ENCODE measurements at places on chromosomes 4 and X.

GRCh38 chr4:164935363-164935762 lies 42.1 kb downstream of the TRIM61 start:
- peak; percentile 36 for DNase-seq

GRCh38 chrX:108091878-108092291 lies 307 bp downstream of the ATG4A start:
- DNase-seq = peak; percentile 8

DNA sequence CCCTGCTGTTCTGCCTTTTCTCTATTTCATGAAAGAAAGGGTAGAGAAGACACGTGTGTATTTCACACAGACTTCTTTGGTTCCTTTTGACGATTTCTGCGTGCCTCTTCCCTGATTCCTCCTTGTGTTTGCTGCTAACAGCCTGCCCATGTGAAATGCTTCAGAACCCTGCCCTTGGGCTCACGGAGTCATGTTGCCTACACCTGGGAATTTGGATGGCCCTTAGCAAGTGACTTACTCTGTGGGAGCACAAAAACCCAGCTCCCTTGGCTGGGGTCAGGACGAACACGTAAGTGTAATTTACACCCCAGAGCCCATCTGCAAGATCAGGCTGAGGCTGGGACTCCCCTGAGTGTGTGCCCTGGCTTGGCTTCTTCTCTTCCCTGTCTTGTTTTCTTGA lies 220.3 kb upstream of the BCOR start:
- no peak for DNase-seq

DNA sequence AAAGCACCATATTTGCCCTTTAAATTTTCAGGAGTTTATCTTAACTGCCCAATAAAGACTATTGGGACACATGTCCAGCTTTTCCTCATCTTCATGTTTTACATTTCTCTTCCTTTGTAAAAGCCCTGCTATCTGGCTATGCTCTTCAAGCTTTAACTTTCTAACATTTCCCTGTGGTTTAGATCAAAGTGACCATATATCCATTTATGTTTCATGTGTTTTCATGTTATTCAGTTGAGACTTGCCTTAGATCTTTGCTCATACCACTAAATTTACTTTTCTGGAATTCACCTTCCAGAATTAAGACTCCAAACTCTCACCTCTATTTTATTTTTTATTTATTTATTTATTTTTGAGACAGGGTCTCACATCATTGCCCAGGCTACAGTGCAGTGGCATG lies 78.5 kb downstream of the EFHC2 start:
- DNase-seq = no peak

DNA sequence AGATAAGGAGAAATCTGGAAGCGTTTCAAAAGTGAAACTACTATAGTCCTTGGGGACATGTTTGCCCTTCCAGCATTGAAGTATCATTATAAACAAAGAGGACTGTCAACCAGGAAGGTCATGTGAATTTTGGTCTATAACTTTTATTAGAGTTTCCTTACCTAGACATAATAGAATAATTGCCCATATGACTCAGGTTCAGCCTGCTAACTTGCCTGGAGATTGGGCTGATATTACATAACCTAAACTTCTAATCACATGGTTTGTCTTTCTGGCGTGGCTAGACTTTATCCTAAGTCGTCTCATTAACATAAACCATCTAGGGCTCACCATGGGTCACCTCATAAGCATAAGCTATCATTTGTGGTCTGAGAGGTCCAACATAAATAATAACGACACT lies 775.9 kb downstream of the CENPC start:
- DNase-seq = peak; percentile 58

DNA sequence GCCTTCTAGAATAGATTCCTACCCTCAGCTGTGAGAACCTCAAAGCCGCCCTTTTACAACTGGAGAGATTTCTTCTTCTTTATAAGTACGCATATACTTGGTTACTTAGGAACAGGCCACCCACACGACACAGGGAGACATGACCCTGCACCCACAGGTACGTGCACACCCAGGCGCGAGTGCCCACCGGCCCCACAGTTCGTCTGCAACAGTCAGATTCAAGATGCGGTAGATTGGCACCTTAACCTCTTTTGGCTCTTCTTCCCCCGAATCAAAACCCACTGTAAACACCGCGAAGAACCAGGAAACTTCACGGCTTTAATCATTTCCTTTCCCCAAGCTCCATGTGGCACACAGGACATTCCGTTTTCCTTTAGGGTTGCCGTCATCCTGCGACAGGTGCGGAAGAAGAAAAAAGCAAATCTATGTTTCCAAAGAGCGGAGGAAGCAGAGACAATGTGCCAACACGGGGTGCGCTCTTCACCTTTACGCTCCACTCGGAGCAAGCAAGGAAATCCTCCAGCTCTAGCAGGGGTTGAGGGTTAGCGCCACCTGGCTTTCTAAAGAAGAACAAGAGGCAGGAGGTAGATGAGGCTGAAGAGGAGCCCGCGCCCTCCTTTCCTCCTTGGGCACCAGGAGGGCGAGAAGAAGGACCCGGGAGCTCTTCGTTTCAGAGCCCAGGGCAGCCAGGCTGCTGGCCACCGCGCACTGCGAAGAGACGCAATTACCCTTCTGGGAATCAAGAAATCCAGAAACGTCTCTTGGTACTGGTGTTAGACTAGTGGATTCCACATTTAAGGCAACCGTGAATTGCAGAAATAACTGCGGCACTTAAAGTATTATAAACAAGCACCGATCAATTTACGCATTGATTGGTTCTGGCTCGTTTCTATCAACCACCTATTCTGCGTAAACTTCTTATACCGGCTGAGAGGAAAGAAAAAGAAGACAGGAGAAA lies 35.7 kb downstream of the HAND2 start:
- peak; percentile 22 for DNase-seq

- peak; percentile 36 for DNase-seq
These were observed 45.0 kb downstream of the PIR start for GRCh38 chrX:15448010-15448639.

- no peak for DNase-seq
These were observed 59.7 kb downstream of the SMAD1 start for GRCh38 chr4:145541346-145541745.

DNA sequence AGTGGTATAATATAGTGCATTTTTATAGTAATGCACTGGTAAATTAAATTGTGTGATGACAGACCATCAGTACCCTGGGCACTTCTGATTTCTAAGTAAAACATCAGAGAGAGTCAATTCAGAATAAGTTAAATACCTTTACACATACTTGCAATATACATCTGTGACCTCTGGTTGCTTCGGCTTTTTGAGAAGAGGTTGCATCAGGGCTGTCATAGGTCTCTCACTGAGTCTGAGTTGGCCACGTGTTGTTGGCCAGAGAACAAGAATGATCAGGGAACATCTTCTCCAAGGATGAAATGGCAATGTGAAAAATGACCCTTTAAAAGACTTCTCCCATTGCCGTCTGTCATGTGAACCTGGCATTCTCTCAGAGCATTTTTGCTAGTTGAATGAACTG lies 36.9 kb upstream of the PUDP start:
- no peak for DNase-seq

DNA sequence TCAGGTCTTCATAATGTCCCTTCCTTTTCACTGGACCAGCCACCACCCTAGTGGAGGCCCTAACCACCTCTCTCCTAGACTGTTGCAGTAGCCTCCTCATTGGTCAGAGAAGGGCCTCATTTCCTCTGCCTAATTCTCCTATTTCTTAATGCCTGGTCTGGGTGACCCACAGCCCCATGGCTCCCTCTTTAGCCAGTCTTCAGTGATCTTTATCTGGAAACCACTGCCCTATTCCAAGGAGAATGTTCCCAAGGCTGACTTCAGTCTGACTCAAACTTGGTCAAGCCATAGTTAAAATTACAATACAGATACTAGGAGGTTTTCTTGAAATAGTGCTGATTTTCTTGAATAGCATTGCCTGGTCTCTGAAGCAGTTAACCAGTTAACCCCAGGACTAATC lies 53.6 kb upstream of the PRPS1 start:
- peak; percentile 15 for DNase-seq

DNA sequence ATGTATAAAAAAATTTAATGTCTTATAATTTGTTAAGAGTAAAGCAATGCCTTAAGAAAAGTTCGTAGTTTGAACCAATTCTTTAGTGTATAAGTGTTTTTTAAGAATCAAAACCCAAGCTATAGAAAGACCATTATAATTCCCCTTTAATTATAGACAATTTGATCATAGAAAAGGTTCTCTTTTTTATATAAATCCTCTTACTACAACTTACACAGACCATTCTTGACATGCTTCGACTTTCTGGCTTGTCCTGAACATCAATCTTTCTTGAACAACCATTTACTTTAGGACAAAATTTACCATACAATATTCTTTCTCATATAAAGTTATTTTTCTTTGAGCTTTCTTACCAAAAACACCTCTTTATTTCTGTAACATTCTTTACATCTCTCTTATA lies 330.5 kb upstream of the SPANXN1 start:
- DNase-seq = no peak

GRCh38 chrX:120302434-120302833 lies 8.8 kb downstream of the TMEM255A start:
- peak; percentile 72 for DNase-seq

DNA sequence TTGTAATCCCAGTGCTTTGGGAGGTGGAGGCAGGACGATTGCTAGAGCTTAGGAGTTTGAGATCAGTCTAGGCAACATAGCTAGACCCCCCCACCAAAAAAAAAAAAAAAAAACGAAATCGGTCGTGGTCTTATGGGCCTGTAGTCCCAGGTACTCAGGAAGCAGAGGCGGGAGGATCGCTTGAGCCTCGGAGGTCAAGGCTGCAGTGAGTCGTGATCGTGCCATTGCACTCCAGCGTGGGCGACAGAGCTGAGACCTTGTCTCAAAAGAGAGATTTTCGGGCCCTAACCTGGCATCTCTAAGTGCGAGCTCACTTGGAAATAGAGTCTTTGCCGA lies 7.0 kb upstream of the LETM1 start:
- DNase-seq = no peak

- DNase-seq = no peak
These were observed 217.7 kb upstream of the PSAPL1 start for GRCh38 chr4:7652451-7652881.

DNA sequence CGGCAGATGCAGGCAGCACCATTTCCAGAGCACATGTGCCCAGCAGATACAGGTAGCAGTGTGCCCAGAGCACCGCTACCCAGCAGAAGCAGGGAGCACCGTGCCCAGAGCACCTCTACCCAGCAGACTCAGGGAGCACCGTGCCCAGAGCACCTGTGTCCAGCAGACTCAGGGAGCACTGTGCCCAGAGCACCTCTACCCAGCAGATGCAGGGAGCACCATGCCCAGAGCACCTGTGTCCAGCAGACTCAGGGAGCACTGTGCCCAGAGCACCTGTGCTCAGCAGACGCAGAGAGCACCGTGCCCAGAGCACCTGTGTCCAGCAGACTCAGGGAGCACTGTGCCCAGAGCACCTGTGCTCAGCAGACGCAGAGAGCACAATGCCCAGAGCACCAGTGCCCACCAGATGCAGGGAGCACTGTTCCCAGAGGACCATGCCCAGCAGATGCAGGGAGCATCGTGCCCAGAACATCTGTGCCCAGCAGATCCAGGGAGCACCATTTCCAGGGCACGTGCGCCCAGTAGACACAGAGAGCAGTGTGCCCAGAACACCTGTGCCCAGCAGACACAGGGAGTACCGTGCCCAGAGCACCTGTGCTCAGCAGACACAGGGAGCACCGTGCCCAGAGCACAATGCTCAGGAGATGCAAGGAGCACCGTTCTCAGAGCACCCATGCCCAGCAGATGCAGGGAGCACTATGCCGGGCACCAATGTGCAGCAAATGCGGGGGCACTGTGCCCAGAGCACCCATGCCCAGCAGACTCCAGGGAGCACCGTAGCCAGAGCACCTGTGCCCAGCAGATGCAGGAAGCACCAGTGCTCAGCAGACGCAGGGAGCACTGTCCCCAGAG lies 236.4 kb downstream of the DHRSX start:
- DNase-seq = no peak

GRCh38 chr4:185830263-185830994 lies 18.4 kb upstream of the SORBS2 start:
- no peak for DNase-seq

DNA sequence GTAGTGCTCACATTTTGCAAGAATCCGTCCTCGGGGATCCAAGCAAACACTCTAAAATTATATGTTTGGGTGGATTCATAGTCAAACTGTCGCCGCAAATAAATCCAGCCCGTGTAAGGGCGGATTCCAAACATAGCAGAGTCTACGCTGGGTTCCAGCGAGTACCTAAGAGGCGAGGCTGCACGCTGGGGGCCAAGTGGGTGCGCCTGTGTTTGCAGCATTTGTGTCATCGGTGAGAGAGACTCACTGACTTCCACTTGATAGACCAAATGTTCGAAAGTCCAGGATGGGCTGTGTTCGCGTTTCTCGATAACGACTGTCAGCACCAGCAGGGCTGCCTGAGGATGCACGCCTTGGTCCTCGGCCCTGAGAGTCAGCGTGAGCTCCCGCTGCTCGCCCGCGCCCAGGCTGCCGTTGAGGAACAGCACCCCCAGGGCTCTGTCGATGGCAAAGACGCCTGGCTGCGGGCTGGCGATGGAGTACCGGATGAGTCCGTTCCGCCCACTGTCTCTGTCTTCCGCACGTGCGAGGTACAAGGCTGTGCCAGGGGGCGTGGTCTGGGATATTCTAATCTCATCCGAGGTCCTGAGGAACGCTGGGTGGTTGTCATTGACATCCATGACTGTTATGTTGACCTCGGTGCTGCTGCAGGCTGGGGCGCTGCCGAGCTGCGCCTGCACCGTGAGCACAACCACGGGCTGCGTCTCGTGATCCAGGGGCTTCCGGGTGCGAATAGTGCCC lies 158.7 kb downstream of the DCHS2 start:
- DNase-seq = no peak

GRCh38 chr4:165874791-165875371 lies 1.8 kb downstream of the TLL1 start:
- DNase-seq = no peak

DNA sequence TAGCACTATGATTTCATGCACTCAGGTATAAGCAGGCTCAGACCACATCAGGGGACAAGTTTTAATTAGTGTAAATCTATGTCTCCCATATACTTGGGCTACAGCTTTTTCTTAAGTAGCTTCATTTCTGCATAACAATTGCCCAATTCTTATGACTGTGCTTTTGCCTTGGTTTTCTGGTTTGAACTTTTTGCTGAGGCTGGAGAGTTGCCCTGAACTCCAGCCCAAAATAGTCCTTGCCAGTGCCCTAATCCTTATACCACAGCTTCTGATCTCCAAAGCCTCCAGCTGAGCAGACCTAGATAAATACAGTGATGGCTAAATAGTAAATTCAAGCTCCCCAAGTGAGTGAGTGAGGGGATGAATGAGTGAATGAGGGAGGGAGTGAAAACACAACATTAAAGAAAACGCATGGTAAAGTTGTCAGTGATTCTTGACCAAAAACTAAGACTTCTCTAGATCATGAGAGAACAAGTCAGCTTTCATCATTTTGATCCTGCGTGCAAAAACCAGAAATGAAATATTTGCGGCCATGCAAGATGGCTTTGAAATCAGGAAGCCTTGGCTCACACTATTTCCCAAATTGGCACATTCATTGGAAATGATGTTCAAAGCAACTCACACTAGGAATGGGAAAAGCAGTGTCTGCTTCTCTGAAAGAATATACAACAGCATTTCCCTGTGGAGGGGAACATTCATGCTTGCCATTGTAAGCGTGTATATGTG lies 437.1 kb upstream of the CTSO start:
- DNase-seq = no peak
